Brain (organoid and tissue), 16 donors: ENCODE measurements at places on chromosomes 1 and 21.

- no peak for DNase-seq
Measured at GRCh38 chr1:67711158-67711854, 26.3 kb downstream of the GADD45A start.

DNA sequence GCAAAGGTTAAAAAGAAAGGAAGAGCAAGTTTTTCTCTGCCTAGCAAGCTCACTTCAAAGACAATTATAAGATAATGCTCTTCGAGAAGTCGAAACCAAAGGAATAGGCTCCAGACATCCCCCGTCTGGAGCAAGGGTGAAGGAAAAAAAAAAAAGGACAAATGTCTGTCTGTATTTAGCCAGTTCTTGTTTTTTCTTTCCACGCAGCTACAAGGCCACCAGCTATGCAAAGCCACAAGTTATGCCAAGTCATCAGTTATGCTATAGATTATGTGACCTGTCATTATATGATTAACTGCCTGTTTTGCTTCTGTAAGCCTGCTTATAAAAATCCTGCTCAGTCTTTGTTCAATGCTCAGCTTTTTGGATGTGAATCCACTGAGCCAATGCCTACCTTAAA is 2.4 kb upstream of the THEM5 start:
- DNase-seq = no peak

DNA sequence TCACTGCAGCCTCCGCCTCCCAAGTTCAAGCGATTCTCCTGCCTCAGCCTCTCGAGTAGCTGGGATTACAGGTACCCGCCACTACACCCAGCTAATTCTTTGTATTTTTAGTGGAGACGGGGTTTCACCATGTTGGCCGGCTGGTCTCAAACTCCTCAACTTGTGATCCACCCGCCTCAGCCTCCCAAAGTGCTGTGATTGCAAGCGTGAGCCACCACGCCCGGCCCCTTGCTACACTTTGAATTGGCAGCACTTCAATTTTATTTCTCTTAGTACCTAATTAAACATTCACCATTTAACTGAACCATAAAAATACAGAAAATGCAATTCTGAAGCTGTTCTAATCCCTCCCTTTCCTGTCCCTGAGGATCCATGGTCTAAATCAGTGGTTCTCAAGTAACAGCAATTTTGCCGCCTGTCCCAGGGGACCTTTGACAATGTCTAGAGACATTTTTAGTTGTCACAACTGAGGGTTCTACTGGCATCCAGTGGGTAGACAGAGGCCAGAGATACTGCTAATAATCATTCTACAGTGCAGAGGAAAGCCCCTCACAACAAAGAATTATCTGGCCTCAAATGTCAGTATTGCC is 4.3 kb upstream of the BCL2L15 start:
- no peak for DNase-seq

- DNase-seq = peak; percentile 71
Measured at GRCh38 chr1:220528679-220529501, 954 bp downstream of the MARK1 start.

- DNase-seq = no peak
Measured at GRCh38 chr1:84862810-84863251, 30.2 kb downstream of the LPAR3 start.

DNA sequence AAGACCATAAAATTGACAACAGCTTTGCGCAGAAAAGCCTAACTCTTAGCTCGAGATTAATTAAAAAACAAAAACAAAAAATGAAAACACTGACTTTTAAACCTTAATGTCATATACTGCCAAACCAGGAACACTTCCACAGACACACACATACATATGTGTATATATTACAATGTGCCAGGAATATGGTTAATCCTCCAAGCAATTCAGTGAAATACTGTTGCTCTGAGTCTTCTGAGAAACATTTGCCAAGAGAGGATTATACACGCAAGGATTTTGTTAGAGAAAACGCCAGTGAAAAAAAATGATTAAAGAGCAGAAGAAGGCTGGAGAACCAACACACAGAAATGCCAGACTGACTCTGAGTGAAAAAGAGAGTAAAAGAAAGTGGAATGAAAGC is 116.7 kb upstream of the CHRM3 start:
- DNase-seq = no peak

- DNase-seq = no peak
Measured at GRCh38 chr21:41605178-41605933, 97.4 kb upstream of the TMPRSS2 start.

GRCh38 chr1:2546515-2547209 is 9.5 kb upstream of the TNFRSF14 start:
- peak; percentile 51 for DNase-seq

DNA sequence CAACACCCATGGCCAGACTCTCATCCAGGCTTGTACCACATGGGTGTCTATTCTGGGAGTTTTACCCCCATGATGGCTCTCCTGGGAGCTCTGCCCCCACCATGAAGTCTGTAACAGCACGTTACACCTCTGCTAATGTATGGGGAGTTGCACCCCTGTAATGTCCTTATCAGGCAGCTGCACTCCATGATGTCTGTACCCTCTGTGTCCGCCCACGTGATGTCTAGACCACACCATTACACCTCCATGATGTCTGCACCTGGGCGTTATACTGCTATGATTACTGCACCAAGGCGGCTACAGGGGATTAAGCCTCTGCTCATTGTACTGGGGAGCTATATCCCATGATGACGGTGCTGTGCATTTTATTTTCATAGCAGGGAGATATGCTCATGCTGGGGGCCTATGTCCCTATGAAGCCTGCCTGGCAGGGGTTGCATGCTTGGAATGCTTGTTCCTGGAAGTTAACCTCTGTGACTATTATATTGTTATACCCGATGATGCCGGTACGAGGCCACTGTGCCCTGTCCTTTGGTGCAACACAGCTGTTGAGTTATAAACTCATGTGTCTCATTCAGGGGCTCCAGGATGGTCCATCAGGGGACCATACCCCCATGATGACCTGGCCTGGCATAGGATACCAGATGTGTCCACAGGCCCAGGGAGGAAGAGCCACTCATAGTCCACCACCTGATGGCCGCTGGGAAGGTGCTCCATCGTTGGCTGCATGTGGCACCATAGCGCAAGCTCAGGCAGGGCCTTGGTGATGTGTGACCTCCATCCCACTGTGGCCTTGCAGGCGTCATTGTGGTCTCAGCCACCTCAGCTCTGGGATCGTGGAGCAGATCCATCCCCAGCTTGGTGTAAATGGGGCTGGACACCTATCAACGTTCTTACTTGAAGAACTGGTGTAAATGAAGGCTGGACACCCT is 12.1 kb downstream of the PTPRF start:
- DNase-seq = no peak

- peak; percentile 81 for DNase-seq
Measured at GRCh38 chr1:31795801-31796621, 19.8 kb downstream of the SPOCD1 start.

GRCh38 chr1:18989896-18990295 is 33.4 kb upstream of the IFFO2 start:
- no peak for DNase-seq

DNA sequence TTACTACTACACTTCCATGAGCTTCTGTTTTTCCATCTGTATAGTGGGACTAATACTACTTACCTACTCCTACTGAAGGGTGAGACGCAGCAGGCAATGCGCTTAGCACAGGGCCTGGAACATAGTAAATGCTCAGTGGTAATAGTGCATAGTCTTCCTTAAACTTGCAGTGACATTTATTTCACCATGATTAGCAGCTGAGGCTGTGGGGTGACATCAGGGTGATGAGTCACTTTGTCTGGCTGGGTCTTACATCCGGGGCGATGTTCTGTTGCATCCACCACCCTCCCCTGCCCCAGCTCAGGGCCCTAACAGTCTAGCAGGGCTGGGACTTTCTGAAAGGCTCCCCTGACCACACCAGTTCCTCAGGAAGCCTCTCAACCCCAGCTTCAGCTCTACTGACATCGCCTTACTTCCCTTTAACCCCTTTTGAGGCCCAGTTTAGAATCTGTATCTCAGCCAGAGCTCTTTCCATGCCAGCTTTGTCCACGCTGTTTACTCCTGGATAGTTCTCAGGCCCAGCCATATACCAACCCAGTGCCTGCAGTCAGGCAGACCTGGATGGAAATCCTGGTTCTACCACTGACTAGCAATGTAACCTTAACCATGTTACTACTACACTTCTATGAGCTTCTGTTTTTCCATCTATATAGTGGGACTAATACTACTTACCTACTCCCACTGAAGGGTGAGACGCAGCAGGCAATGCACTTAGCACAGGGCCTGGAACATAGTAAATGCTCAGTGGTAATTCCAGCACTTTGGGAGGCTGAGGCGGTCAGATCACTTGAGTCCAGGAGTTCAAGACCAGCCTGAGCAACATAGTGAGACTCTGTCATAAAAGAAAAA is 66.3 kb downstream of the CD58 start:
- no peak for DNase-seq

- no peak for DNase-seq
Measured at GRCh38 chr1:112358061-112358770, 37.8 kb upstream of the CTTNBP2NL start.

- DNase-seq = peak; percentile 90
Measured at GRCh38 chr1:20361805-20362381, 71.2 kb downstream of the VWA5B1 start.

- peak; percentile 15 for DNase-seq
Measured at GRCh38 chr1:94339206-94339927, 78.8 kb upstream of the ABCD3 start.

DNA sequence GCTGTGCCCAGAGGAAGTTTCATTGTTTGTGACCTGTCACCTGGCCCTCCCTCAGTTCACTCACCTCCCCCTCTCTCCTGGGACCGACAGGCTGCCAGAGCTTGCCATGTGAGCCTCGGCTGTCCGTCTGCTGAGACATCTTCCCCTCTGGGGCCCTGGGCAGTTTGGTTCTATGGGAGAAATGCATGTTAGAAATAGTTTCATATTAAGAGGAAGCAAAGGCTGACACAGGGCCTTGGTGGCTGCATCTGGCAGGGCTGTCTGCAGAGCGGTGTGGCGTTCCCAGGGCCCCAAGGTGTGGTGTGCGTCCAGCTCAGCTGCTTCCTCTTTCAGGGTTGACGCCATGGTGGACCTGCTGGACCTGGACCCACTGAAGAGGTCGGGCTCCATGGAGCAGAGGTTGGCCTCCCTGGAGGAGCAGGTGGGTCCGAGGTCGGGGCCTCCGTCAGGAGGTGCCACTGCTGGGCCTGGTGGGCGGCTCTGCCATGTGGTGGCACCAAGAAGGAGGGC is 31.9 kb upstream of the LRRC3 start:
- no peak for DNase-seq

- DNase-seq = peak; percentile 53
Measured at GRCh38 chr1:89719502-89720306, 86.8 kb downstream of the LRRC8C start.

DNA sequence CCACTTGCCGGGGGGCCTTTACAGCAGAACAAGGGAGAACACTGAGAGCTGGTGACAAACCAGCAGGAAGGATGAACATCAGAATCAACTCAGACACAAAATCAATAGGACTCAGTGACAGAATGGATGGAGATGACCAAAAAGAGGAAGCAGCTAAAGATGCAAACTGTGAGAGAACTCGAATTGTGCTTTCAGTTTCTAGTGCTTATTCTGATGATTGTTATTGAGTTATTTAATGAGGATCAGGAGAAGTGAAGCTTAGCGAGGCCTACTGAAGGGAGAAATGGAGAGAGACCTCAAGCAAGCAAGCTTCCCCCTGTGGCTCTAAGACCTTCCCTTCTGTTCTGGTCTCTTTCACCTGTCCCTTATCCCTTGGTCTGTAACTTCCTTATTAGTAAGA is 30.3 kb upstream of the TMEM125 start:
- DNase-seq = no peak

DNA sequence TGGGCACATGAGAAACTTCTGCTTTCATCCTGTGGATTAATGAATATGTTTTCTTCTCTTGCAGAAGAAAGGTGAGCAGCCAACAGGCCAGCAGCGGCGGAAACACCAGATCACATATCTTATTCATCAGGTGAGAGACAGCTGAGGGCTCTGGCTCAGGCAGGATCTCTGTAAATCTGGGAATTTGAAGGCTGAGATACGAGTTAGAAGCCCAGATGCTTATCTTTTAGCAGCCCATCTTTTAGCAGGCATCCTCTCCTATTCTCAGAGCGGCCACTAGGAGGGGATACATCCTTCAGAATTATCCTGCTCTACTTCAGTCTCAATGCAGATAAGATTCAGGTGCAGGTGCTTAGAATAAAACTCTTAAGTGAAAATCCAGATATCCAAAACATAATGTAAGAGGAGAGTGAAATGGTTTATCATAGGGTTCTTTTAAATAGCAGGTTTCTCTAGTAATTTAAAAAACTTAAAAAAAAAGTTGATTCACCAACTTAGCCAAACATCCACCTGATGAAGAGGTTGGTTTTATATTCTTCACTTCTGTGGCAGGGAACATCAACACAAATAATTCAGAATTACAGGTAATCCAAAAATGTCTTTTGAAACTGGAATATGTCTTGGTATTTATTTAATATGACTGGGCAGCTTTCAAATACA is 19.3 kb downstream of the SH2D2A start:
- DNase-seq = peak; percentile 84

DNA sequence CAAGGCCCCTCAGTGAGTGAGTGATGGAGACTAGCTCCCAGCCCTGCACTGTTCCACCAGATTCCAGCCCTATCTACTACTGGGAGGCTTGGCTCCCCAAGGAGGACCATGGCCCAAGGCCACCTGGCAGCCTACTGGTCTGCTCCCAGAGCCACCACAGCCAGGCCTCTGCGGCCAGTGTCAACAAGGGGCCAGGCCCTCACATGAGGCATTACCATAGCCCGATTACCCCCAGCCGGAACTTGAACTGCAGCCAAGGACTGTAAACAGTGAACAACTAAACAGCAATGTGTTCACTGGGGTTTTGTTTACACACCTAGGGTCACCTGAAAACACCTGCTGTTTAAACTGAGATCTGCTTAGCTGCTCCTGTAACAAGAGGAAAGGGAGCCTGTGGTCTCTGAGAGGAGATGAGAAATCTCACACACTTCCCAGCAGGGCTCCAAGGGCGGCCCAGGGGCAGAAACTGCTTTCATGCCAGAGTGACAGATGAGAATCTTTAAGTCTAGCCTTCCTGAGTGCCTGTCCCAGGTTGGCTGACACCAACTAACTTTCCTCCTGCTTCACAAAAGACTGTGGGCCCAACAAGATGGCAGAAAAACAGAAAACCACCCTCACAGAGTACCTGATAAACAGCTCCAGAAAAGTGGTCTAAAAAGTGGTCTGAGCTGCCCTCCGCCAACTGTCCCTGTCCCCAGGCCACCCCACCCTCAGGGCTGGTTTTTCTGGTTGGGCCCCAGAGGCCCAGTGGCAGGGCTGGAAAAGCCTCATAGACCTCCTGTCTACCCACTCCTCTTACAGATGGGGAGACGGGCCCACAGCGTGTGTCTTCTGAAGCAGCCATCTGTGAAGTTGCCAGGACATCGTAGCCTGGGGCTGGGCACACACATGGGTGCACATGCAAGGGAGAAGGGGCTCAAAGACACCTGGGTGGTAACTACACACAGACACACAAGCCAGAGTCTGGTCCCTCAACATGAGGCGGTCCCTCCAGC is 28.8 kb downstream of the MEF2D start:
- no peak for DNase-seq

GRCh38 chr1:169466259-169467230 is 19.2 kb downstream of the SLC19A2 start:
- DNase-seq = peak; percentile 31

- DNase-seq = peak; percentile 88
Measured at GRCh38 chr1:29671446-29672356, 435.4 kb downstream of the PTPRU start.

GRCh38 chr1:93042187-93043056 is 36.7 kb upstream of the MTF2 start:
- no peak for DNase-seq
